Activated CD8-positive, alpha-beta memory T cell treated with anti-CD3 and anti-CD28 coated beads, Interleukin-2, amount 50 U/mL, for 48 hours (primary cell): ENCODE measurements at places on chromosomes 4 and X.
A peak's percentile ranks its signal among the peaks of the same experiment; 100 is the strongest.

DNA sequence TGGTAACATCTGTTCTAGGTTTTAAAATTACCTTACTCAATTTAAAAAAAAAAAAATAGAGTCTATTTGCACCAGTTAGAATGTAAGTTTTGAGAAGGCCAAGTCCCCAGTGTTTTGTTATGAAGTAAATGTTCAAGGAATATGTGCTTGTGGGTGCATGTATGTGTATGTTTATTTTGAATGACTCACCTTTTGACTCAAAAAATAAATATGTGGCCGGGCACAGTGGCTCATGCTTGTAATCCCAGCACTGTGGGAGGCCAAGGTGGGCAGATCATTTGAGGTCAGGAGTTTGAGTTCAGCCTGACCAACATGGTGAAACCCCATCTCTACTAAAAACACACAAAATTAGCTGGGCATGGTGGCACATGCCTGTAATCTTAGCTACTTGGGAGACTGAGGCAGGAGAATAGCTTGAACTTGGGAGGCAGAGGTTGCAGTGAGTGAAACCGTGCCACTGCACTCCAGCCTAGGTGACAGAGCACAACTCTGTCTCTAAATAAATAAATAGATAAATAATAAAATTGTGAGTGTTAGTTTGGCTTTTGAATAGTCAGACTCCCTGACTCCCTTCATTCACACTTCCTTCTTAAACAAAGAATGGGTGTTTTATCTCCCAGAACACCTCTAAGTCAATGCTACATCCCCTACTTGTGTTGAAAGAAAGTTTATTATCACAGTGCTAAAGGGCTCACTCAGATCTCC lies 511.3 kb upstream of the PCDH7 start:
- no peak for DNase-seq

GRCh38 chr4:43983610-43984009 lies 465.0 kb downstream of the KCTD8 start:
- DNase-seq: no peak

DNA sequence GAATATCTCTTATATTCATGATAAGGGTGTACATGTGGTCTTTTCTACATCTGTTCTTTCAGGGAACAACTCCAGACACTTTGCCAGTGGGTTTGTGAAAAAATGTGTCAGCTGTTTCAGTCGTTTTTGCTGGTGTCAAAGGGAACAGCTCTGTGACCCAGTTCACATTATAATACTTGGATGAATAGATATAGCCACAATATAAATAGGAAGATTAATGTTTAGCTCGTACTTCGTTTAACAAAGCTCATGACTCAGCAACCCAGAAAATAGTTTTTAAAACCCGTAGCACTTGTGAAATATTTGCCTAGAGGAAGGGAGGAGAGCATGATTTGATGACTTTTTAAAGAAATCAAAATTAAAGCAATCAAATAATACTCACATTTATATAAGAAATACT lies 7.9 kb downstream of the LIAS start:
- DNase-seq: no peak

DNA sequence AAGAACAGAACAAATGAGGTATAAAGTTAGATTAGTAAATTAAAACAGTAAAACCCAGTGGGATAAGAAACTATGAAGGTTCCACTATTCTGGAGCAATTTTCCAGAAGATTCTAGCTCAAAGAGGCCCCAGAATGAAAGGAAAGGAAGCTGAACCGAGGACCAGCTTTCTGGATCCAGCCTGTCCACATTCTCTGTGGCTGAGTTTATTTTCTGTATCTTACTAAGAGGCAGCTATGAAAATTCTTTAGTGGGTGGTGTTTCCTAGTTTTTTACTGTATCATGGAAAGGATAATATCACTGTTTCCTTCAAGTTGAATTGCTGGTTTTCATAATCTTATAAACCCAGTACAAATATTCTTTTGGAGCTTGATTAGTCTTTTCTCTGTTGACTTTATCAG lies 11.8 kb downstream of the DAPP1 start:
- no peak for DNase-seq

GRCh38 chr4:138510053-138510452 lies 267.9 kb upstream of the SLC7A11 start:
- DNase-seq: no peak

GRCh38 chrX:23935106-23935505 lies 27.3 kb downstream of the CXorf58 start:
- no peak for DNase-seq

DNA sequence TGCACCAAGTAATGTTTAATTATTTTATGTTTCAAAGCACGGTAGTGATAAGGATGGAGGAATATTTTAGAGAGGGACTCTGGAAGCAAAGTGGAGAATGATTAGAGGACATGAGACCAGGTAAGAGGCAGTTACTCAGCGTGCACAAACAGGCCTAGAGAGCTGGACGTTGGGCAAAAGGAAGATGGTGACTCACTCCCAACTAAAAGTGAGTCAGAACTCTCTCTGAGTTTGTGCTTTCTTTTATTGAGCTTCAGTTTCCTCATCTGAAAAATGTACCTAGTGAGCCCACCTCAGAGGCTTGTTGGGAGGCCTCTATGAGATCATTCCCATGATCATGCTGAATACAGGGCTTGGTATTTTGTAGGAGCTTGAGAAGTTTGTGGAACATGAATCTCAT lies 1.6 kb upstream of the ZC4H2 start:
- no peak for DNase-seq

GRCh38 chrX:41512394-41512793 lies 65.3 kb downstream of the NYX start:
- DNase-seq: no peak

DNA sequence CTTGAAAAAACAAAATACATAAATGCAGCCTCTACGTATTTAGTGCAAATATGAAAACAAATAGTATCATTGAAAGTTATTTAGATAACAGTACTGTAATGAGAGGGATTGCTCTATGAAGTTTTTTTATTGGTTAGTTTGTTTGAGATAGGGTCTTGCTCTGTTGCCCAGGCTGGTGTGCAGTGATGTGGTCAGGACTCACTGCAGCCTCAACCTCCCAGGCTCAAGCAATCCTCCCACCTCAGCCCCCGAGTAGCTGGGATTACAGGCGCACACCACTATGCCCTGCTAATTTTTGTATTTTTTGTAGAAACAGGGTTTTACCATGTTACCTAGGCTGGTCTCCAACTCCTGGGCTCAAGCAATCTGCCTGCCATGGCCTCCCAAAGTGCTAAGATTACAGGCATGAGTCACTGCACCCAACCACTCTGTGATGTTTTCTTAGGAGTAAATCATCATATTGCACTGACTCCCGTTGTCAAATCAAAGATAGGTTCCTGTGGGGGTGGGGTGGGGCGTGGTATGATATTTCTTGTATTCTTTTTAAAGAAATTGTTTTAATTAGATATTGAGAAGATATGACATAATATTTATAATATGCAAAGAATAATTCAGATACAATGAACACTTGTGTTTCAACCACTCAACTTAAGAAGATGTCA lies 75.8 kb downstream of the ATG4A start:
- no peak for DNase-seq

GRCh38 chrX:53050841-53051240 lies 2.3 kb downstream of the GPR173 start:
- DNase-seq: no peak

- DNase-seq: no peak
These were observed 318.9 kb downstream of the PTTG2 start for GRCh38 chr4:38279077-38279476.

DNA sequence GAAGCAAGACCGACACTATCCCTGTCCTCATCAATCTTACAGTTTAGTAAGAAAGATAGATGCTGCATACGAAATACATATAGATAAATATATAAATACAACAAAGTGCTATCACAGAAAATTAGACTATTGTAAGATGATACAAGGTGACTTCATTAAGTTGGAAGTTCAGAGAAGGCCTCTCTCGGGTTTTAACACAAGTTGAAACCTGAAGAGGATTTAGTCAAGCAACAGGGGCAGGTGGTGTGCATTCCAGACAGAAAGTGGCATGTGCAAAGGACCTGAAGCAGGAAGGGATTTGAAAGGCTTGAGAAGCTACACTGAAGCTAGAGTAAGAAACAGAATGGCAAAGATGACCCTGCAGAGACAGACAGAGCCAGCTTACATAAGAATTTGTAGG lies 36.5 kb downstream of the USP46 start:
- no peak for DNase-seq

DNA sequence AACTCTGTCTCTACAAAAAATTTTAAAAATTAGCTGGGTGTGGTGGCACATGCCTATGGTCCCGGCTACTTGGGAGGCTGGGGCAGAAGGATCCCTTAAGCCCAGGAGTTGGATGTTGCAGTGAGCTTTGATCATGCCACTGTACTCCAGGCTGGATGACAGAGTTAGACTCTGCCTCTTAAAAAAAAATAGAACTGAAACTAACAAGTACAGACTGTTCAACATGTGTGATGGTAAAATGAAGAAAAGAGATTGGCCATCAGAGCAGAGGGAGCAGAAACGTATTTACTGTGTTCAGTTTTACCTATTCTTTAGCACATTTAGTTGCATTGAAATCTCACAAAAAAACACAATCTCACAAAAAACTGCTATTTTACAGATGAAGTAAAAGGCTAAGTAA lies 77.9 kb upstream of the NAP1L5 start:
- DNase-seq: no peak

DNA sequence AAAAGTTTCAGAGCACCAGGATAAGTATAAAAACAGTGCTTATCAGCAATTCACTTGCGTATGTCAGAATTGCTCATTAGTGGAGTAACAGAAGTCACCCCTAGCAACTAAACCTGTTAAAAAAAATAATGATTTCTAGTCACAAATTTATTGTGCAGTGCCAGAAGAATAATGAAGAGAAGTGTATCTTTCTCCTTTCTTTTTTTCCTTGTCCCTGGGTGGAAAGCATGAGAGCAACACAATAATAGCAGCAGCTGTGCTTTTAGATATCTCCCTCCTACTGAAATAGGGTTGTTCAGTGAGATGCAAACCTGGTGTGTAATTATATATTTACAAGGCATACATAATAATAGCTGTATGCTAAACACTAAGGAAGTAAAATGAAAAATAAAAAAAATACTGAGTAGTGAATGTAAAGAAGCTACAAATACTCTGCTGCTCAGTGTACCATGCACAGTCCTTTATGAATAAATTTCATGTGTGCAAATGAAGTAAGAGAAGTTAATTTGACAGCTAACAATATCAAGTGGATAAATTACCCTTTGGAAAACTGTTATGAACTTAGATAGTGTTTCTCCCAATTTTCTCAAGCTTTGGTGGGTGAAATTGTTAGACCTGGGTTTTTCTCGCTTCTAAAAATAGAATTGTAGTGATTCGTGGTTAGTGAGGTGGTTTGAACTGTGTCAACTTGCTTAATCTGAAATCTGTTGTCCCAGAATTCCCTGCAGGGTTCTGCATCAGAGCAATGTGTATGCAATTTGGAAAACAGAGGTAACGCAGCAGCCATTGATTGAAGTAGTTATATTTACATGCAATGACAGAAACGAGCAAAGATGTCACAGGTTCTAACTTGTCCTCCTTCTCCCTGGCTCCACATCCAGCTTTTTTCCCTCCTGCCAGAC lies 125.7 kb upstream of the NDST3 start:
- DNase-seq: no peak

- no peak for DNase-seq
These were observed 2.0 kb upstream of the TEC start for GRCh38 chr4:48271626-48272025.

GRCh38 chrX:20066968-20067708 lies 49.6 kb downstream of the MAP7D2 start:
- DNase-seq: no peak

DNA sequence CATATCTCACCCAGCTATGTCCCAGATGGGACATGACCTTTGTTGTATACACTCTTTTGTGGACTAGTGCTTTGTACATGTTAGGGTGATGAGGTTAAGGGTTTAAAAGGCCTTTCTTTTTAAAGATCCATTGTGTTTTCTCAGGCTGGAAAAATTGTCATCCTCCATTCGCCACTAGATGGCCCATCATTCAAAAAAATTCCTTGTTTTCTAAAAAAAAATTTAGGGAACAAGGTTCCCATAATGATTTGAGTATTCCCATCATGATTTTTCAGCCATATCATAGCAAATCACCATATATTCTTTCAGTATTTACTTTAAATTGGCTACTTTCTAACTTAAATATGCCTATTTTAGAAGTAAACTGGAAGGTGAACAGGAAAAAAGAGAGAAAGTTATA lies 91.9 kb upstream of the TMEM164 start:
- no peak for DNase-seq

DNA sequence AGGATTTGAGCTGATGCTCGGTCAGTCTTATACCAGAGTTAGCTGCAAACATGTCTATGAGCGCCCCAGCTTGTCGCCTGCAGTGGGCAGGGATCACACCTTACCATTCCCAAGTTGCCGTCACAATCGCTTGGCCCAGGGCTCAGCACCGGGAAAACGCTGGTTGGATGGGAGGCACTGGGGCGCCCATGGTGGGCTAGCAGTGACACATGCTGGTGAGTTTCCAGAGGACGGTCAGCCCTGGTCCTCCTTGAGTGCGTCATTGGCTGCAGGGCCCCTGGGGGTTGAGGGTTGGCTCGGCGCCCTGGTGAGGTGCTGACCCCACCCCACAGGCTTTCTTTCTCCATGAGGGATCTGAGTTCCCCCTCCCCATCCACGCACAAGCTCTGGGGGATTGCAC lies 50.4 kb downstream of the SORCS2 start:
- no peak for DNase-seq

DNA sequence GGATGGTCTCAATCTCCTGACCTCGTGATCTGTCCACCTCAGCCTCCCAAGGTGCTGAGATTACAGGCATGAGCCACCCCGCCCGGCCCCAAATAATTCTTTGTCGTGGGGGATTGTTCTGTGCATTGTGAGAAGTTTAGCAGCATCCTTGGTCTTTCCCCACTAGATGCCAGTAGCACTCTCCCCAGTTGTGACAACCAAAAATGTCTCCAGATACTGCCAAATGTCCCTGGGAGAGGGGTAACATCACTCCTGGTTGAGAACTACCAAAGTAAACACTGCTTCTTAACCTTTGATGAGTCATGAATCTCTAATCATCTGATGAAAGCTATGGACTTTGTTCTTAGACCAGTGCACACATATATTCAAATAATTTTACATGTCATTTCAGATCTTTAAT lies 90.7 kb upstream of the BRS3 start:
- no peak for DNase-seq

- DNase-seq: no peak
These were observed 272.9 kb downstream of the CFAP299 start for GRCh38 chr4:80608281-80608980.

- peak; percentile 46 for DNase-seq
These were observed at the start of gene KLHL13 for GRCh38 chrX:118116713-118117550. TSS of gene KLHL13 (minus strand) at chrX:118116810. CDS start at chrX:118028473, 88,337 bp downstream.

- no peak for DNase-seq
These were observed 672.8 kb downstream of the DMD start for GRCh38 chrX:32538554-32538953.

DNA sequence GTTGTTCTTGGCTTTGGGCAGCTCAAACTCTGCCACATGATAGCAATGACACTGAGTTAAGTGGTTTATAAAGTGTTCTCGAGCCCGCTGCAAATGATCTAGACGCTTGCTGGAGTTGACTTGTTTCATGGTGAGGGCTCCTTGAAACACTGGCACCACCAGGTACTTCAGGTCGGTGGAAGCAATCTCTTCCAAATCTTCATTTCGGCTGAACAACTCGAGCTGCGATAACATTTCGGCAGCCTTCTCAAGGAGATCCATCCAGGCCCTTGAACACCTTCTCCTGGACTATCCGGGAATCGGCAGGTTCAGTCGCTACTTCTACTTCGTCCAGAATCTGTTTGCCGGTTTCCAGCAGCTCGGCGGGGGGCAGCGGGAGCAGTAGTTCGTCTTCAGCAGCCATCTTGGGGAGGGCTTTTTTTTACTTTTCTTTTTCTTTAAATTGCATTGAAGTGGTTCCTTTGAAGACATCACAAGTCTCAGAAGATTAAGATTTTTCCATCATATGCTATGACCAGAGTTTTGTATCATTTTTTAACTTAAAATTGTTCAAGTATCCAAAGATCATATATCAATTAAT lies 28.0 kb downstream of the HNRNPDL start:
- DNase-seq: no peak
